ENCODE measurements at places on chromosomes 16 and 17.
A peak's percentile ranks its signal among the peaks of the same experiment; 100 is the strongest.

GRCh38 chr16:70572050-70572925 is 48.7 kb downstream of the SF3B3 start:
- DNase-seq: no peak

DNA sequence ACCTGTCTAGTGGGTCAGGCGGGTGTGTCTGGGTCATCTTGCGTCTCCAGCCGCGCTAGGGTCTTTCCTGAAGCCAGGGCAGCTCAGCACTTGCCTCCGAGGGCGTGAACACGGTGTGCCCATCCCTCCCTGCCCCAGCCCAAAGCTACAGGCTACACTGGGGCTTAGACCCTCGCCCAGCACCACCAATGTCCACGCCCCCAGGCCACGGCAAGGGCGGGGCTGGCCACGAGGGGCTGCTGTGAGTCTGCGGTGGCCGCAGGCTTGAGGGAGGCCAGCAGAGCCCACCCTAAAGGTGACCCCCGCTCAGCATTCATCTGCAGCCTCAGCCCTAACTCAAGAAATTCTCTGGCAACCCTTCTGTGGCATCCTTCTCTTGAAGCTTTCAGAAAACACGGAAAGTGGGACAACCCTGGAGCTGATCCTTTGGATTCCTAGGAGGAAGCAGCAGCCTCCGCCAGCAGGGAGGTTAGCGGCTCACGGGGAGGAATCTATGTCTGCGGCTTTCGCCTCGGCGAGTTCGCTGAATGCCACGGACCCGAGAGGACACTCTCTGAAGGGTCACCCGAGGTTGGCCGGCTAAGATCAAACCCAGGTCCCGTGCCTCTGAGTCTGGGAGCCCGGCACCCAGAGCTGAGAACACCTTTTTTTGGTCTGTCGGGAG is 41.7 kb downstream of the TIMM22 start:
- no peak for DNase-seq

DNA sequence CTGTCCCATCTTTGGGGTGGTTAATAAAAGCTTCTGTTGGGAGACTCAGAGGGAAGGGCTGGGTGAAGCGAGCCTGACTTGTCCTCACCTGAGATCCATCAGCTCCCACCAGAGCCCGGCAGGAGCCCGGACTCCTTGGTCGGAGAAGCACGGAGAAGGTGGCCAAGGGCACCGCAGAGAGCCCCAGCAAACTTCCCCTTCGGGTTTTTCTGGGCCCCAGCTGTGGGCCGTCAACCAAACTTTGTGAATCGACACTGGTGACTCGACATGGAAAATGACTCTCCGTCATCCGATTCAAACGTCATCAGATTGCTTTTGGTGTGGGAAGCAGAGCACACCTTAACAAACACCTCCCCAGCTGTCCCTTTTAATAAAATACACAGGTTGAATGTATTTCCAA is 21.4 kb downstream of the ENPP7 start:
- no peak for DNase-seq

DNA sequence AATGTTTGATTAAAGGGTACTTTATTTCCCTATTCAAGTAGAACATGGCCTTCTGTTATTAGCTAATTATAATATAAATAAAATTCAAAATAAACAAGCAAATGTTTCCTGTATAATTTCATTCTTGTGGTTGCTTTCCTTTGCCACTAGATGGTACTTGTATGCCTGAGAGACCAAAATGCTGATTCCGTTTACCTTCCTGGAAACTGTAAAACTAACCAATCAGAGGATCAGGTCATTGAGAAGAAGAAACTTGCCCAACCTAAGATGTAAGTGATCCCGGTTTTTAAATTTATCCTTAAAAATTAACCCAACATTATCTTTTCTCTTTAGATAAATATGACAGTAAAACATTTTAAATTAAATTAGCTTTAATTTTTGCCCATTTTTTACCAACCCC is 8.1 kb upstream of the ABCA5 start:
- DNase-seq: no peak

- DNase-seq: no peak
Observed at GRCh38 chr16:55487048-55487803, 8.2 kb downstream of the MMP2 start.

- DNase-seq: peak; percentile 67
Observed at GRCh38 chr17:29369831-29370735, 20.1 kb upstream of the TAOK1 start.

DNA sequence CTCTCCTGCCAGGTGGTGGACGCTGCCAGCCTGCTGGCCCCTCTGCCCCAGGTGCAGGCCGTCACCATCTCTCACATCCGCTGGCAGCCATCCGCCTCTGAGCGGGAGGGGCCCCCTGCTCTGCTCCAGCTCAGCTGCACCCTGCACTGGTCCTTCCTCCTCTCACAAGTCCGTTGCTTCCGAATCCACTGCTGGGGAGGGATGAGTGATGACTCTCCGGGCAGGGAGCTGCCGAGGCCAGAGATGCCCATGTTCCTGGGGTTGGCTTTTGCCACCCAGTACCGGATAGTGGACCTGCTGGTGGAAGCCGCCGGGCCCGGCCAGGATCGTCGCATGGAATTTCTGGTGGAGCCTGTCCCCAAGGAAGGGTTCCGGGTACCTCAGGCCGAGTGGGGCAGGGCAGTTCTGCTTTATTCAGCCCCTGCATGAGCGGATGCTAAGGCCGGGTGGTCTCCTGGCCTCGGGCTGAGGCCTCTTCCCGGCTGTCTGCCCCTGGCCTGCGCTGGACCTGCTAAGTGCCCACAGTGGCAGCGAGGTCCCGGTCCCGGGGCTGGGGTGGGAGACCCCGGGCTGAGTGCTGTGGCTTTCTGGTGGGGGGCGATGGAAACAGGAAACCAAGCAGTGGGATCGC is 11.4 kb downstream of the ENGASE start:
- no peak for DNase-seq

DNA sequence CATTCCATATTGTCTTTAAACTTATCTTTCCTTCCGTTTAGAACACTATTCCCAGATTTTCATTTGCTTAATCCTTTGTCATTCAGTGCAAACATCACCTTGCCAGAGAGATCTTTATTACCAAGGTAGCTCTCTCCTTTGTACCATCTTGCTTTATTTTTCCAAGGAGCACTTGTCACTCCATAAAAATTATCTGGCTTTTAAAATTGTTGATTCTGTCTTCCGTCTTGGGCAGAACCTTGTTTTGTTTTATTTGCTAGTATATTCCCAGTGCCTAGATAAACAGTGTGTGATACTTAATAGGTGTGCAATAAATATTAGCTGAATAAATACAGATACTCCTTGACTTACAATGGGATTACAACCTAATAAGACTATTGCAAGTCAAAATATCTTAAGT is 327.7 kb downstream of the UTP18 start:
- DNase-seq: no peak

- peak; percentile 68 for DNase-seq
Observed at GRCh38 chr16:77833921-77834634, 45.7 kb downstream of the VAT1L start.

GRCh38 chr17:47304186-47304585 is 19.6 kb upstream of the EFCAB13 start:
- no peak for DNase-seq

DNA sequence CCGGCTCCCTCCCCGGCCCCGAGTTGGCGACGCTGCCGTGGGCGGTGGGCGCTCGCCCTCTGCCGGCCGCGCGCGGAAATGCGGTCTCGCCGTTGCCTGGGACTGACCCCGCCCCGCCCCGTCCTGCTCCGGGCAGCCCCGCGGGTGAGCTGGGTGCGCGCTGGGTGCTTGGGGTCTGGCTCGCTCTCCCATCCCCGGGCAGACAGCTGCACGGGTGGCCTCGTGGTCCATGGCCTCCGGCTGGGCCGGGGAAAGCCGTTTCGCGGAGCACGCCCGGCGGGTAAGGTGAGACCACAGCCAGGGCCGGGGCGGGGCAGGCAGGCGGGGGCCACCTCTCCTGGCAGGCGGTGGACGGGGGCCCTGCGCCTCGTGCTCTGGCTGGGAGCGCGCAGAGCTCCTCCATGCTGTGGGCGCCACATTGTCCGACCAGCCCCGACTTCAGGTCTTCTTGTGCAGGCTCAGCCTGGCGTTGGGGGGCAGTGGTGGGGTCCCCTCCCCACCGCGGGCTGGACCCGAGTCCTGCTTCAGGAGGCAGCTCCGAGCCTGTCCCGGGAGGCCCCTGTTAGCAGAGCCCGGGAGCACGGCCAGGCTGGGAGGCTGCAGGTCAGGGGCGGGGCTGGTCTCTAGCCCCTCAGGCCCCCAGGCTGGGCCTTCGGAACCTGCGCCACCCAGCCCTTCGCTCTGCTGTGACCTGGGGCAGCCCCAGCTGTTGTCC is 7.0 kb upstream of the C1QTNF8 start:
- DNase-seq: peak; percentile 67

- DNase-seq: no peak
Observed at GRCh38 chr16:56774016-56774680, 44.2 kb downstream of the NUP93 start.

GRCh38 chr16:88799569-88800276 is 3.9 kb upstream of the CDT1 start:
- DNase-seq: no peak

DNA sequence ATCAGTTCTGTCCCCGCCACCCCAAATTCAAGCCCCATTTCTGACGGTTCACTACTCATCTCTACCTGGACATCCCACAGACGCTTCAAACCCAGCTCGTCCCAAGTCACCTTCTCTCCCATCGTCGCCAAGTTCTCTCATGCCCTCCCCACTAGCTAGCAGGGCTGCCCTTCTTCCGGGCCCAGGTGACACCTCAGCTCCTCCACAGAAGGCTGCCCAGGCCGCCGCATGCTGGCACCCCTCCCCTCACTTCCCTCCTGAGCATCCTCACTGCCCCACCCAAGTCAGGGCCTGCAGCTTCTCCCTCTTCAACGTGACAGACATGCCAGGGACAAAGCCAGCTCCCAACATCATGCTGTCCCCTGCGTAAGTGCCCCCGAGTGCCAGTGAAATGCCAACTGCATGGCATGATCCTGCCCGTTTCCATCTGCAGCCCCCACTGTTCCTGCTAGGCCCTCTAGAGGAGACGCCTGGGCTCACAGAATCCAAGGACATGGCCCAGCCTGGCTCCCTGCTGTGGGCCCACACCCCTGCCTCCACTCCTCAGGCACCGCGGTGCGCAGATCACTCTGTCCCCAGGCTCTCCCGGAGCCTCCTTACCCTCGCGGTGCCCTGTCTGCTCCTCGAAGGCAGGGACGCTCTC is 5.9 kb downstream of the CYB561 start:
- DNase-seq: no peak

- no peak for DNase-seq
Observed at GRCh38 chr17:44024271-44024663, 9.5 kb upstream of the TMEM101 start.

DNA sequence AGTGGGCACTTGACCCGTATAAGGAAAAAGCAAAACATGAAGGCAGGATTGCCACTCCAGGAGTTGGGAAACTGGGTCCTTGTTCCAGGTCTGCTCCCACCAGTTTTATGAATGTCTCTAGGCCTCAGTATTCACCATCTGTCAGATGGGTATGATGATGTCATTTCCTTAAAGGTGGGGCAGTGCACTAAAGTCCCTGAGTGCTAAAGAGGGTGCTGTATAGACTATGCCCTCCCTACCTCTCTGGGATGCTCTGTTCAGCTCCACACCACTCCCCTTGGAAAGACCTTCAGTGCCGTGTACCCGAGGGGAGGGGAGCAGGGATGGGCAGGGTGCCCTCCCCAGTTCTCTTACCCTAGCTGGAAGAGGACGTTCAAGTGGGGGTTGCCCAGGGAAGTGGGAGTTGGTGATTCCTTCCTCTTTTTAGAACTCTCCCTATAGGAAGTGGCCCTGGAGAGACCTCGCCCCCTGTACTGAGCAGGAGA is 2.2 kb downstream of the LASP1 start:
- DNase-seq: no peak

DNA sequence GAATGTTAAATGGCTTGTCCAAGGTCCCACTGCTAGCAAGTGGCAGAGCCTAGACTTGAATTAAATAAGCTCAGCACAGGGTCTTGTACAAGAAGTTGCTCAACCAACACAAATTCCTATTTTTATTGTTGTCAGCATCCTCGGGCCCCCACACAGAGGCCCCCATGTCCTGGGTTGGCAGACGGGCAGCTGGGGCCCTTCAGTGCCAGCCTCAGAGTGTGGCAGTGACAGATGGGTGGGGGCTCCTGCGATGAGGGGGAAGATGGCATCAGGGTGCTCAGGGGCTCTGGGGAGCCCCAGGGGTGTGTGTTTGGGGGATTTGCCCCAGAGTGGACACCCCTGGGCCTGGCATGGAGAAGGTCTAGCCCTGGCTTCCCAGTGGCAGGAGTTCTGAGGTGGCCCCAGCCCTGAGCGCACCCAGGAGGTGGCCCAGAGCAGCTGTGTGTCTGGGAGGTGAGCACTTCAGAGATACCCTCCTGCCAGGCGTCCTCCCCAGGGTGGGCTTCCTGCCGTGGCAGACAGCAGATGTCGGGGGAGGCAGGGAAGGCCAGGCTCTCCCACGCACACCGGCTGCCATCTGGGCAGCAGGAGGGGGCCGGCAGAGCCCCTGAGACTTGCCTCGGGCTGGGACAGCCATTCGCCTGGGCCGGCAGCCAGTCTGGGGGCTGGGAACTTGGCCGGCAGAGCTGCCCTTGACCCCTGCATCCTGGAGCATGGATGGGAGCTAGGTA is 150.8 kb downstream of the C16orf78 start:
- no peak for DNase-seq

- no peak for DNase-seq
Observed at GRCh38 chr17:6641247-6641863, 495 bp downstream of the TXNDC17 start.

DNA sequence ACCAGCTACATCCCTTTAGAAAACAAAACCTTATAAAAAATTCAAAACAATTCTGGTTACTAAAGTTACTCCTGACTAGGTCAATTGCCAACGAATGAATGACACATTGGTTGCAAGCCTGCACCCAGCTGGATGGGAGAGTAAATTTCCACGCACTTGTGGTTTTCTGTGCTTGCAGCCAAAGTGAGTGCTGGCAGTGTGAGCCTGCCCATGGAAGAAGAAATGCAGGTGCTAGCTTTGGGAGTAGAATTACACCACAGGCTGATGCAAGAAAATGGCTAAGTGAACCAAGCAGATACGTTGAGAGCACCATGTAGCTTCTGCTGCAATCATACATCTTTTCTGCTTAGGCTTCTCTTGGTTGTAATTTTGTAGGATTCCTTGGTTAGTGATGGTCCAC is 74.6 kb downstream of the SYCE1L start:
- DNase-seq: no peak

DNA sequence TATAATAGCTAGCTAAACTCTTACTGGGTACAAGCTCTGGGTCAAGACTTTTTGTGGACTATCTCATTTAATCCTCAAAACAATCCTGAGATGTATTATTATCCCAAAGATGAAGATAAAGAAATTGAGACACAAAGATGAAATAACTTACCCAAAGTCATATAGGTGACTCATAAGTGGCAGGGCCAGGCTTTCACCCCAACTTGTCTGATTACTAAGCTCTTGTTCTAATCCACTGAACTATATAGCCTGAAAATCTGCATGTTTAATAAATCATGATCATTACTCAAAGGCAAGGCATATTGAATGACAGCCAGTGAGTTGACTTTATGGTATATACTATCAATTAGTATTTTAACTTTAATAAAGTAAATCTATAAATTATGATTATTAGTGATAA is 77.4 kb downstream of the SKAP1 start:
- DNase-seq: no peak

- DNase-seq: no peak
Observed at GRCh38 chr16:53737552-53737951, 33.6 kb downstream of the FTO start.
